ENCODE measurements at places on chromosomes 1 and 21.

DNA sequence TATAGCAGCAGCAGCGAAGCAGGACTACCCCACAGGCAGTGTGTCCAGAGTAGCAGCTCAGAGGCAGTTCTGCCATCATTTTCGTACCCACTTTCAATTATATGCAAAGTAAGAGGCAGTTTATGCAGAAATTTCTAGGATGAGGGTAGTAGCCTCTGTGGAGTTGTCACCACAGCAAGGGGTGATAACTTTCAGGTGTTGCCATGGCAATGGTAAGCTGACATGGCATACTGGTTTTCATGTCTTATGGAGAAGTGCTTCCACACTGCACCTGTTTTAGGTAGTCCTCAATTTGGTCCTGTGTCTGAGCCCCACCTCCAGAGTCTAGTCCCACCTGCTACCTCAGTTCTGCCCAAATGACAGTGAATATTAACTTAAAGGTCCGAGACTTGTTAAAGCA lies 133.3 kb upstream of the SYT6 start:
- DNase-seq = no peak

- no peak for DNase-seq
Measured at GRCh38 chr1:172447641-172448040, 3.8 kb upstream of the PIGC start.

GRCh38 chr1:89708751-89709375 lies 75.9 kb downstream of the LRRC8C start:
- DNase-seq = no peak

GRCh38 chr1:927234-927633 lies 3.5 kb downstream of the SAMD11 start:
- DNase-seq = no peak

GRCh38 chr1:242237051-242237450 lies 238.2 kb upstream of the MAP1LC3C start:
- DNase-seq = no peak

- DNase-seq = no peak
Measured at GRCh38 chr1:215279682-215280081, 197.1 kb downstream of the KCNK2 start.

- no peak for DNase-seq
Measured at GRCh38 chr1:4048076-4048475, 148.0 kb upstream of the C1orf174 start.

GRCh38 chr1:209544098-209544497 lies 39.4 kb upstream of the CAMK1G start:
- no peak for DNase-seq

GRCh38 chr1:12436817-12437599 lies 181.0 kb downstream of the DHRS3 start:
- DNase-seq = no peak

DNA sequence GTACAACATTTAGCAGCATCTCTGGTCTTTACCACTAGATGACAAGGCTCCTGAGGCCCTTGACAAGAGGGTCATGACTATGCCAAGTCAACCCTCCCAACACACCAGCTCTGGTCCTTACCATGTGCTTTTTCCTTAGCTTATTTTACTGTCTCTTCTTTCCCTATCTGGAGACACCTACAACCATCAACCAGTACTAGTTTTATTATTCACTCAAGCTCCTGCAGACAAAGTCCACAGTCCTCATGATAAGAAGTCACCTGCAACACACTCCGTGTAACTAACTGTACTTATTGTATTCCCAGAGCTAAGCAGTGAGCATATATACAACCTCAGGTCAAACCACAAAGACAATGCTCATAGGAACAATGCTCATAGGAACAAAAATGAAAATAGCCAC lies 15.3 kb downstream of the PABPC4 start:
- DNase-seq = no peak

DNA sequence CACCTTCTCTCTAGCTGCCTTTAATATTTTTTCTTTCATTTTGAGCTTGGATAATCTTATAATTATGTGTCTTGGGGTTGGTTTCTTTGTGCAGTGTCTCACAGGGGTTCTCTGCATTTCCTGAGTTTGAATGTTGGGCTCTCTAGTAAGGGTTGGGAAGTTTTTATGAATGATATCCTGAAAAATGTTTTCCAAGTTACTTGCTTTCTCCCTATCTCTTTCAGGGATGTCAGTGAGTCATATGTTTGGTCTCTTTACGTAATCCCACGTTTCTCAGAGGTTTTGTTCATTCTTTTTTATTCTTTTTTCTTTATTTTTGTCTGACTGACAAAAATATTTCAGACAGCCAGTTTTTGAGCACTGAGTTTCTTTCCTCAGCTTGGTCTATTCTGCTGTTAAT lies 55.4 kb upstream of the CCDC190 start:
- no peak for DNase-seq

DNA sequence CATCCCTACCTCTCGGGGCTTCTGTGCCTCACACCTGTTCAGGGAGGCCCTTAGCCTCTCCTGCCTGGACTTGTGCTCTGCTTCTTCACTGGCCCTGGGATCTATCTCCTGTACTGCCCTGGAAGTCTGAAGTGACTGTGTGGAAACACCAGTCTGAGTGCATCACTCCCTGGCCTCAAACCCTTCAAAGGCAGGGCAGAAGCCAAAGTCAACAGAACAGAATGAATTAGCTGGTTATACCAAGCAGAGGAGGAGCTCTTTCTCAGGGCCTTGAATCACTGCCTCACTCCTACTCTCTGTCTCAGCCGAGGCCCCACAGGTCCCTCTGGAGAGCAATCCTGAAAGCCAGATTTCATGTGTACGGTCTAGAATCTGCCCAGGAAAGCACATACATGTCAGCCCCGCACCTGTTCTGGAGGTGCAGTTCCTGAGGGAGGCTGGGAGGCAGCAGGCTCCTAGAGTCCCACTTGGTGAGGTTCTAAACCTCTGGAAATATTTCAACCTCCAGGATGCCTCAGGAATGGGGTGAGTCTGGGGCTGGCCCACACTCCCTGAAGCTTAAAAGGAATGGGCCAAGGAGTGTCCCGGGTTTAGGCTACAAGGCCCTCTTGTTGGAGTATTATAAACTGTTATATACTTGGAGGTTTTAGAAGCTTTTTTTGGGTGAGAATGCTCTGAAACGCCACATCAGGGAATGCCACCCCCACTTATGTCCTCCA lies 98.3 kb downstream of the ABCA4 start:
- no peak for DNase-seq

GRCh38 chr1:245969283-245969682 lies 537.8 kb downstream of the SMYD3 start:
- no peak for DNase-seq

GRCh38 chr1:9316080-9316444 lies 23.4 kb downstream of the SPSB1 start:
- no peak for DNase-seq

DNA sequence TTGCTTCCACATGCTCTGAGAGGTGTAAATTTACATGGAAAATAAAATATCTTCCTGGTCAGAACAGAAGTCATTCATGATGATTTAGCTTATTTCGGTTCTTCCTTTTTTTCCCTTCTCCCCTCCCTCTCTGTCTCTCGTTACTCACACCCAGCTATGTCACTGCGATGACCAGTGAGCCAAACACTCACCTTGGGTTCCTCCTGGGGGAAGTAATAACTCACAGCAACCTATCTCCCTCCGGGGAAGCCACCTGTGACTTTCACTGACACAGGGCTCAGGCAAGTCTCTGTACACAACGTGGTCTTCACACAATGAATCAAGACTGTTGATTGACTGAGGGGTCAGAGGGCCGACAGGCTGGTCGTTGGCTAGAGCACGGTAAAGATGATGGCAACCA lies 135.3 kb upstream of the VANGL1 start:
- no peak for DNase-seq

DNA sequence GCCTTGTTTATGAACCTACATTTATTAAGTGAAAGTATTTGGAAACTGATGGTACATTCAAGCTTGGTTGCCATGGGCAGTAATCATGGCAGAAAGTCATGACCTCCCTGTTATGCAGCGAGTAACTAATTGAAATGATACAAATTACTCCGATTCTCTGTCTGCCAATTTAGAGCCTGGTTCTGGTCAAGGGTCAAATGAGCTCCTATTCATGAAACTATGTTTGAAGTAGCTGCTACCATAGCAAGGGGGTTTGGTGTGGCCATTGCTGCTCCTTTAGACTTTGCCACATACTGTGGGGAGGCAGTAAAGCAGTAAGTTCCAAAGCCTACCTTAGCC lies 187.2 kb upstream of the FOXD3 start:
- no peak for DNase-seq

DNA sequence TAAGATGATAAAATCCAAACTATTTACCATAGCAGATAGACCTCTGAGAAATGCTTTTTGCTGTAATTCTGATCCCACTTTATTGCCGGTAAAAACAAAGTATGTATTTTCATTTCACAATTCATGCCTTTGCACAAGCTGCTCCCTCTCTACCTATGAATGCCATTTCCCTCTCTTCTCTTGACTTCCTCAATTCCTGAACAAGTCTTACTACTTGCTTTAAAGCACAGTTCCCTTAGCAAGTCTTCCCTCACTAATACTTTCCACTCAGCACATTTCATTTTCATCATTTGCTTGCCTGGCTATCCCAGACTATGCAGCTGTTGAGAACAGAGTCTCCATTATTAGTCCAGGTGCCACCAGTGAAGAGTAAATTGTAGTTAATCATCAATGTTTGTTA lies 13.8 kb downstream of the GPATCH2 start:
- no peak for DNase-seq

DNA sequence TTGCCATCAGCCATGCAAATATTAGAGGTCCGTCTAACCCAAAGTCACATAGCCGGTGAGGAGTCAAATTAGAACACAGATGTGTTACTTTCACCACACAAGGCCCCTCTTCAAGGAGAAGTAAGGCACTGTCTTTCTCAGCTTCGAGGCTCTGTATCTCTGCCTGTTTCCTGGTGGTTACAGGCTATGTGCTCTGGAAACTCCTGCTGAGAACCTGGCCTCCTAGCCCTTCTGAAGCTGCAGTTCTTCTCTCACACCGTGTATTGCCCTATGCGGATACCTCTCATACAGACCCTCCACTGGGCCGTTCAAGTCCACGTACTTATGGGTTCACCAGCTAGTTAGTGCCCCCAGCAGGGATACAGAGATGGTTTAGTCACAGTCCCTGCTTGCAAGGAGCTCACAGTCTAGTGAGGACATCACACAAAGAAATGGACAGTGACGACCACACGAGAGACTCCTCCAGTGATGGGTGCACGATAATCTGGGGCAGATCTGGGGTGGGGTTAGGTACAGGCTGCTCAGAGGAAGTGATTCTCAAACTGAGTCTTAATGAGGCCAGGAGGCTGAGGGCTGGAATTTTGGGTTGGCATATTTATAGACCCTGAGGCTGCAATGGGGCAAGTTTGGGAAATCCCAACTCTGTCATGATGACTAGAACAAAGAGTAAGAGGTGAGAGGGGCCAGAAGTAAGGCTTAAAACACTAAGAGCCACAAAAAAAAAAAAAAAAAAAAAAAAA lies 22.8 kb upstream of the ELOA start:
- DNase-seq = no peak

- no peak for DNase-seq
Measured at GRCh38 chr1:60890664-60891063, 191.7 kb upstream of the NFIA start.

DNA sequence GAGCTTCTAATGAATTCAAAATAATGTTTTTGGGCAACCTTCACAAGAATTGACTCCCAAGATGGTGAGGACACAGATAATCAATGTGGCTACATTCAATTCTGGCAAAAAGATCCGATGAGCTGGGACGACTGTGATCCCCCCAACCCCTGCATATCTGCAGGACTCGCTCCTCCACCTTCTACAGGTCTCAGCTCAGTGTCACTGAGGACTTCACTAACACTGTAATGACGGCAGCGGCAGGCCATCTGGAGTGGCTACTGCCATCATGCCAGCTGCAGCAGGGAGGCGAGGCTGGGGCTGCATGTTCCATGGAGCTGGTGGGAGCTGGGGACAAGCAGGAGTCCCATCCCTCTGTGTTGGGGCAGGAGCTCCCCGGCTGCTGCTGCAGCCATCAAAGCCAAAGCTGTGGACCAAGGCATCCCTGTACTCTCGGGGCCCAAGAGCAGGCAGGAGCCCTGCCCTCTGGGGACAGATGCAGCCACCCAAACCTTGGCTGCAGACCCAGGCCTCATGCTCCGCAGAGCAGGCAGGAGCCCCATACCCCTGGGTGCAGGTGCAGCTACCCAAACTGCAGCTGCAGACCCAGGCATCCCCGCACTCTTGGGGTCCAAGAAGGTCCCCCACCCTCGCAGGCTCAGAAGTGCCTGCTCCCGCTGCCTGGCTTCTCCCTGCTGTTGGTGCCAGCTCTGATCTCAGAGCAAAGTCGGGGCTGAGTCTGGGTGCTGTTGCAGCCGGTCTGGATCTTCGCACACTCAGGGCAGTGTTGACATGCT lies 12.2 kb upstream of the DHRS3 start:
- DNase-seq = no peak

DNA sequence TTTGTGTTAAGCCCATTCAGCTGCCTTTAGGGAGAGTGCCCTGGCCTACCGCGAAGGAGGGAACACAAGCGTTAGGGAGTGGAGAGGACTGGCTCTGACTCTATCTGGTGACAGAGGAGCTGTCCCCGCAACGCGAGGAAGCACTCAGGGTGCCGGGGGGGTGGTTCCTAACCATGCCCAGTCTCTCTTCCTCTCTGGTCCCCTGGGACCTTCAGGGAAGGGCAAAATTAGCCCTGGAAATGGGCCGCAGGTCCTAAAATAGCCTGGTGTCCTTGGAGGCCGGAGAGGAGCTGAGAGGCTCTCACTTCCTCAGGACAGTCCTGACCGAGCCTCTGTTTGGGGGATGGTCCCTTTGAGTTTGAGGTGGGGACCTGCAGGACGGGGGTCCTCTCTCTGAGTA lies 5.8 kb downstream of the SLC45A1 start:
- DNase-seq = no peak

GRCh38 chr1:211335522-211336157 lies 9.0 kb downstream of the TRAF5 start:
- peak; percentile 41 for DNase-seq

DNA sequence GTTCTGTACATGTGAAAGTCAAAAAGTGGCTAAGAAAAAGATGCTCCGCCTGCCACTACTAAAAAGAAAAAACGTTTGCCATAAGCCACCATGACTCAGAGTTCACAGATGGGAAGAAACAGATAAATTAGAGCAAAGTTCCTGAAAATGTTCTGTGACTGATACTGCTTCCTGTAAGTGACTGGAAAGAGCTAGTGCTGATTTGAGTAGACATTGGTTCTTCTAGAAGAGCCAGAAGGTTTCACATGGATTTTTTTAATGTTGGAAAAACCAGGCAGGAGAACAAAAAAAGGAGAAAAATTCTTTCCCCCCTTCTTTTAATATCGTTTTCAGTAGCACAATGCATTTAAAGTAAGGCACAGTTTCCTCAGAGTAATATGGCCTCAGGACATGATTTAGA lies 221.4 kb downstream of the HLX start:
- no peak for DNase-seq

GRCh38 chr1:167720965-167721616 lies 691 bp upstream of the MPZL1 start:
- DNase-seq = no peak

Data from GM12892 (cell line).